CD4-positive, alpha-beta T cell treated with Interleukin-17A for 4 hours (primary cell): ENCODE measurements at places on chromosomes 7 and 10.

- DNase-seq: no peak
Observed at GRCh38 chr7:112420236-112420861, 29.9 kb upstream of the IFRD1 start.

DNA sequence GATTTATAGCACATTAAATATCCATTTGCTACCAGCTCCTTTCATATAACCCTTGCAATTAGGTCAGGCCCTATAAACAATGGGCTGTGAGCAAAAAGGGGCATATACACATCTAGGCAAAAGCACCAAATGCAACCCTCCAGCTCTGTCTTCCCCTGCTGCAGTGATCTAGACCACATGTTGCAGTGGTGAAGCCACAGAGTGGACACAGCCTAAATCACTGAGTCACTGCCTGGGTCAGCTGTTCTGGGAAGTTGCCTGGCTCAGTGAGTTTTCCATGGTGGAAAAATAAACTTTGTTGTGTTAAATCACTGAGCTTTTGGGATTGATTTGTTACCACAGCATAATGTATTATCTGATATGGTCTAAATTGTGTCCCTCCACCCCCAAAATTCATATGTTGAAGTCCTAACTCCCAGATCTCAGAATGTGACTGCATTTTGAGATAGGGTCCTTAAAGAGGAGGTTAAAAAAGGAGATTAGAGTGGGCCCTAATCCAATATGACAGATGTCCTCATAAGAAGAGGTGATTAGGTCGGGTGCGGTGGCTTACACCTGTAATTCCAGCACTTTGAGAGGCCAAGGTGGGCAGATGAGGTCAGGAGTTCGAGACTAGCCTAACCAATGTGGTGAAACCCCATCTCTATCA is 70.4 kb downstream of the ZFAND4 start:
- DNase-seq: no peak

DNA sequence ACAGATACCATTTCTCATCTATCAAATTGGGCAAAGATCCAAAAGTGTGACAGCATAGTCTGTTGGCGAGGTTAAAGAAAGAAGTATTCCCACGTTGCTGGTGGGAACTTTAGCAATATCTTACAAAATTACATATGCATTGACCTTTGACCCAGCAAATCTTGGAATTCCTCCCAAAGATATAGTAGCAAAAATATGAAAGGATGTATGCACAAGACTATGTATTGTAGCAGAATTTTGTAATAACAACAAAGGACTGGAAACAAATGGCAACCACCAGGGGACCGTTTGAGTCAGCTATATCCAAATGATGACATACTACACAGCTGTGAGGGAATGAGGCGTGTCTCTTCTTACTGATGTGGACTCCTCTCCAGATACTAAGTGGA is 50.2 kb downstream of the KCNH2 start:
- no peak for DNase-seq

DNA sequence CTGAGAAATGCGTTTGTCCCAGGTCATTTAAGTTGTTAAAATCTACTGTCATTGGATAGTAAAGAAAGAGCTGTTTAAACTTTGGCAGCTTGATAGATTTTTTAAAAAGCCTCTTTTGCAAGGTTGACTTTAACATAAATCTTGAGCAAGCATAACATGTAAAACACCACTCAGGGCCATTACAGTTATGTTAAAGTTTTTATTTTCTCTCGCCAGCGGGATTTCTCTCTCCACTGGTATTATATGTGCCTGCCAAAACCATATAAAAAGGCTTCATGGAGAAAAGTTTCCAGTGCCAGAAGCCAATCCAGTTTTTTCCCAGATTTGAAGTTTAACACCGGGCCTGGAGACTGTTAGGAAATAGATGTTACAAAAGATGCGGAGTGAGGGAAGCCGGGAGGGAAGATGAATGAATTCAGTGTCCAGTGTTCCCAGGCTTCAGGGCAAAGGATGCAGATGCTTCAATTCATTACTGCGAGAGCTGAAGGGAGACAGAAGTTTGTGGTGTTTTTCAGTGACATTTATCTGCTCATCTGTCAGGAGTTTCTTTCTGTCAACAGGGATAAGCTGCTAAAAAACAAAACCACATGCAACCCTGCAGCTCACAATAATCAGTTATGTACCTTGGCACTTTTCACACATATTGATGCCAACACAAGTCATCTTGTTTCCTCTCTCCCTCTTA is 155.5 kb downstream of the SPAG6 start:
- no peak for DNase-seq

GRCh38 chr7:151692721-151693120 is 173.0 kb upstream of the RHEB start:
- no peak for DNase-seq

GRCh38 chr10:66837335-66837734 is 88.5 kb upstream of the LRRTM3 start:
- DNase-seq: no peak

DNA sequence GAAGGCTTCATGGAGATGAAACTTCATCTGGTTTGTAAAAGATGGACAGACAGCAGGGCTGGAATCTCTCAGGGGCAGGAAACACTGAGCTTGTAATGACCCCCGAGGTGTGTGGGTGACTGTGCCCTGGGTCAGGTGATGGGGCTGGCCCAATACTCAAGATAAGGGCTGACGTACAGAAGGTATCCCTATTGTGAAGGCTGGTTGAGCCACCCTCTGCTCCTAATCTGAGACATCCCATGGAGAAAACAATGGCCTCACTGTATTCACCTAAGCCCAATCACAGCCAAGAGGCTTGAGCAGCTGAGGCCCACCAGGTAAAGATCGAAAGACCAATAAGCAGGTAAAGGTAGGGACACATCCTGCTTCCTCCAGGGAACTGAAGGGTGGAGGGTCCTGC is 34.8 kb upstream of the NUB1 start:
- no peak for DNase-seq

DNA sequence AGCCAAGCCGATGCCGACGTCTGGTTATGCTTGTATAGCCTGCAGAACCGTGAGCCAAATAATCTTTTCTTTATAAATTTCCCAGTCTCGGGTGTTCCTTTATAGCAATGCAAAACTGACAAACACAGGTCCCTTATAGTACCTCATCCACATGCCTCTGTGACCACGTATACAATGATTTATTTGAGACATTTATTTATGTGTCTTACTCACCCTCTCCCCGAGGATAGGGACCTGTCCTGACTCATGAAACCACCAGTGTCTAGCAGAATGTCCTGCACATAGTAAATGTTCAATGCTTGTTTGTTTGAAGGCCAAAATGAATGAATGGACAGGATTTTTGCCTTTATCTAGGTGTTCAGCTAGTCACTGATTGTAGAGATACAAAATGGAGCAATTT is 147.9 kb upstream of the FZD8 start:
- no peak for DNase-seq

- no peak for DNase-seq
Observed at GRCh38 chr10:80064120-80064886, 14.2 kb upstream of the TMEM254 start.

DNA sequence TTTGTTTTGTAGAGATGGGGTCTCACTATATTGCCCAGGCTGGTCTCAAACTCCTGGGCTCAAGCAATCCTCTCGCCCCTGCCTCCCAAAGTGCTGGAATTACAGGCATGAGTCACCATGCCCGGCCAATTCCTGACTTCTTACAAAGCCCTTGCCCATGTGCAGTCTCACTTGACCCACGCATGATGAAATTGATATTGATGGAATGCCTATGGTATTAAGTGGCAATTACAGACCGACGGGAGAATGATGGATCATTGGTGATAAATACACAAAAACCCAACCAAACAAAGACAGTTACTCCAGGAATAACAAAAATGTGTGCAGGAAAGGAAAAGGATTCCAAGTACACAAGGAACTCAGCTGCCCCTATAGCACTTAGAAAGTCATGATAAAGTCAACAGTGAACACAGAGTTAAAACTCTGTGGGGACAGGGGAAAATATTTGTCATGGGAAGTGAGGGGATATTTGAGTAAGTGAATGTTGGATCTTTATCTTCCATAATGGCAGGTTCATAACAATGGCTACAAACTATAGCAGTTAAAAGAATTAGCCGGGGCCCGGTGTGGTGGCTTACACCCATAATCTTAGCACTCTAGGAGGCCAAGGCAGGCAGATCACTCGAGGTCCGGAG is 21.6 kb downstream of the HIP1 start:
- no peak for DNase-seq

- DNase-seq: no peak
Observed at GRCh38 chr10:642186-642890, 47.1 kb downstream of the DIP2C start.

GRCh38 chr10:130432271-130432670 is 296.1 kb downstream of the GLRX3 start:
- no peak for DNase-seq

GRCh38 chr7:127396184-127396583 is 3.7 kb upstream of the ZNF800 start:
- no peak for DNase-seq

DNA sequence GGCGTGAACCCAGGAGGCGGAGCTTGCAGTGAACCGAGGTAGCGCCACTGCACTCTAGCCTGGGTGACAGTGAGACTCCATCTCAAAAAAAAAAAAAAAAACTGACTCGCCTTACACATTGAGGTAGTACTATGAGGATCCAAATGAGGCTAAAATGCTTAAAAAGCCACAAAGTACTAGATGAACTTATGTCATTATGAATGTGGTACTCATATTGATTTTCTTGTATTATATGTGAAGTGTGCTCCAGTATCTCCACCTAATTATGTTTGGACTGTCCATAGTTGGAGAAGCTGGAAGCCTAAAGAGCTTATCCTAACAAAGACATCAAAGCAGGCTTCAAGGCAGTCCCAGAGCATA is 9.1 kb downstream of the CCNY start:
- no peak for DNase-seq

DNA sequence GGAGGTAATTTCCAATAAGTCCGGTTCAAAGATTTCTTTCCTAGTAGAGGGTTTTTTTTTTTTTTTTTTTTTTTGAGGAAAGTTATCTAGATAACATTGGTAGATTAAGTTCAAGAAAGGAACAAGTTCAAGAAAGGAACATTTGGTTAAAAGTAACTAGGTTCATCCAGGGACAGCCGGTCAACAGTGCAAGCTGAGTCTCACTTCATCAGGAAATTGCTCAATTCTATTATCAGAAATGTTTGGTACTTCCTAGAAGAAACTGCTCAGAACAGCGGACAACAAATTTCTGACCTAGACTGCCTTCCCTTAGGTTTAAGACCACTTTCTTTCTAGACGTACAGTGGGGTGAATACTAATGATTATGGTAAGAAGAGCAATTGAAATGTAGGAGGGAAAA is 3.7 kb upstream of the IL2RA start:
- DNase-seq: no peak

DNA sequence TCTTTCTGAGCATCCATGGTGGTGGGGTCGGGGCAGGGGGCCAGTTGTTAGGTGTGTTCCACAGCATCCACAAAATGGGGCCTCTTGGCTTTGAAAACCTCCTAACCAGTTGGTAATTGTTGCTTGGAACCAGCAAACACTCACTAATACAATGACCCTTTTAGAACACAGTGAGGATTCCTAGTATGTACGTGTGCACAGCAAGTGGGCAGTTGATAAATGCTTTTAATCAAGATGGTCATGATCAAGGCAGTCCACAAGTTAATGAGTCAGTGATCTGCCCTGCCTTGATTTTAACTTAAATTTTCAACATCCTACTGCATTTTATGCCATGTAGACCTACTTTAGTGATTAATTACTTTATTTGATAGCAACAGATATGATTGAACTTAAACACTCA is 103.1 kb downstream of the ETV1 start:
- no peak for DNase-seq
